ENCODE measurements at places on chromosomes 4 and X.

- DNase-seq = no peak
Observed at GRCh38 chr4:89682808-89683207, 154.2 kb downstream of the SNCA start.

DNA sequence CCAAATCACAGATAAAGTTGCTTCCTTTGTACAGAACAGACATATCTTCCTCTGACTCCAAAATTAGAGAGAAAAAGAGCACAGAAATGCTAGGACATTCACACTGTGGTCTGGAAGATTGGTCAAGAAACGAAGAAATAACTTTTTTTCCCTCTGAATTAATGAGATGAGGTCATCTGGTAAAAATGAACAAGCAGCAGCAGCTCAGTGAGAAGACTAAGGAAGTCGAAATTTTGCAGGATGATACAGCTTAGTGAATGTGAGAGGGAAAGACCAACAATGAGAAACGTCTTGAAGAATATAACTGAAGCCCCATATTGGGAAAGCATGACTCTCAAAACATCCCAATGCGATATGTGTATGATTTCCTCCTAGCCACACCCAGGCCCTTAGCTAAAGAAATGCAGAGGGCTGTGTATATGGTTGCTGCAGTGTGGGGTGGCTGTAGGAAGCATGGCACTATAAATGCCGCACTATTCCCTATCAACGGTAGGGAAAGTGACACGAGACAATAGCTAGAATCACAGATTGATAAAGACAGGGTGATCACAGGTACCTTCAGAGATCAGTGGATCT, 208.6 kb downstream of the VEGFC start:
- no peak for DNase-seq

- DNase-seq = no peak
Observed at GRCh38 chrX:24963823-24964222, 51.9 kb downstream of the ARX start.

GRCh38 chrX:132258509-132258908, 39.3 kb upstream of the RAP2C start:
- DNase-seq = no peak

DNA sequence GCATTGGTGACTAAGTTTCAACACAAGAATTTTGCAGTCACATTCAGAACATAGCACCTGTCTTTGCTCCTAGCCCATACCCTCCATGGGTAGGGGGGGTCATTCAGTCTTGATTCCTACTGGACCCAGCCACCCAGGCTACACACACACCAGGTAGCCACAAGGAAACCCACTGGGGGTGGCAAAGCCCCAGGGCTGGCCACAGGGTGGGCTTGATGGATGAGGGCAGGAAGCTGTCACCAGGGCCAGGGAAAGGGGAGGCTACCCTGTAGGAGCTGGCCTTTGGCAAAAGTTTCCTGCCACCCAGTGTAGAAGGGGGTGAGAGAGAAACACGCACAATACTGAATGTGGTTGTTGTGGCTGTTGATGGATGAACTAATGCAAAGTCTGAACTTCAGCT, 74.5 kb upstream of the NKX1-1 start:
- DNase-seq = no peak

GRCh38 chrX:103727115-103727514, 16.4 kb downstream of the TMEM31 start:
- no peak for DNase-seq

DNA sequence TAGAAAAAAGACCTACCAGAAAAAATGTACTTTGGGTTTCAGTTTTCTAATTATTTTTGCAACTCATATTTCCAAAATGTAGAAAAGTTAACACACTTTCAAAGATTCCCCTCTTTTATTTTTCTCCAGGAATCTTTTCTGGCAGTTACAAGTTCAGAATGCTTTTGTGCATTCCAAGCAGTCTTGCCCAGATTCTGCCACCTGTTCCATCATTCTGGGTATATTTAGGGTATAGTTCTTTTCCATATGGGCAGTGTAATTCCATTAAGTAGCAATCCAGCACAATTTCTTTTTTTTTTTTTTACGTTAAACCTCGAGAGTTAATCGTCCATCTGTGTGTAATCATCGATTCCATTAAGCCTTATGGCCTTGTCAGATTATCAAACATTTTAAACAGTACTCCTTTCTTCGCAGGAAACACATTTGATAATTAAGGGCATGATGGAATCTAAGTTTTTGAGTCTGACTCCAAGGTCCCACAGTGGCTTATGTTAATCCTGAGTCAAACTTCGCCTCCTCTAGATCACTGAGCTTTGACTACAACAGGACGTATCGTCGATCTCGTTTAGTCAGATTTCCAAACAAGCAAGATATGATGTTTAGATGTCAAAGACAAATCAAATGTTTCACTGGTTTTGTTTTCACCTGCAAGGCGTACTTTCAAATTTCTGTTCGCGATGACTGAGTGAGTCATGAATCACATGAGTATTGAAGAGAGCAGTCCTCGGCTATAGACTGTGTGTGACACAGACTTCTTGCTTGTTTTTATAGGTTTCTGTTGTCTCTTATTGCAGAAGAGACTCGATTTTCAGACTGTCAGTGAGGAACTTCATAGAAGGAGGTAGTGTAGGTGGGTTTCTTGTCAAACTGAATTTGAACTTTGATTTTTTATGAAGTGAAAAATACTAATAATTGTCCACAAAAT, 118.9 kb upstream of the GK2 start:
- DNase-seq = no peak
